Central memory CD8-positive, alpha-beta T cell (primary cell): ENCODE measurements at places on chromosomes 7 and 10.

- no peak for DNase-seq
- no peak overlapping the region for H3K27ac ChIP-seq
- no peaks in the 10 kb centered on the region for H3K4me1 ChIP-seq
- H3K36me3 ChIP-seq = no peaks in the 10 kb centered on the region
- H3K4me3 ChIP-seq = no peak overlapping the region
Measured at GRCh38 chr10:59695637-59696036, 14.0 kb downstream of the SLC16A9 start.

DNA sequence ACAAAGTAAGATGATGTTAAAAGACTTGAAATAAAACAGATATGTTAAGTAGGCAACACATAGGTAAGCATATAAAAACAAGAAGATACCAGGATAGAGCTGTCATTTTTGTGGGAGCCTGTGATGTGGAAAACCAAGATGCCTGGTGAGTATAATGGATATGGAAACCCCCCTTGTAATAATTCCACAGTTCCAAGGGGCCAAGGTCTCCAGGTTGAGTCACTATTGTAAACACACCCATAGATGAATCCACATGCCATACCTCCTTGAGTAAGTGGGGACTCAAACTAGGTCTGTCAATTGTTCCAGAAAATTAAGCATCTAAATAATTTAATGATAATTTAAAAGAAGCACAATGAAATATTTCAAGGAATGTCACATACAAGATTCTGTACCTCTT lies 15.9 kb downstream of the CAV1 start:
- no peaks in the 10 kb centered on the region for H3K4me1 ChIP-seq
- no peaks in the 10 kb centered on the region for H3K36me3 ChIP-seq
- H3K27ac ChIP-seq = no peak overlapping the region
- DNase-seq = no peak
- peaks cover 37% of the 10 kb centered on the region for H3K27me3 ChIP-seq

DNA sequence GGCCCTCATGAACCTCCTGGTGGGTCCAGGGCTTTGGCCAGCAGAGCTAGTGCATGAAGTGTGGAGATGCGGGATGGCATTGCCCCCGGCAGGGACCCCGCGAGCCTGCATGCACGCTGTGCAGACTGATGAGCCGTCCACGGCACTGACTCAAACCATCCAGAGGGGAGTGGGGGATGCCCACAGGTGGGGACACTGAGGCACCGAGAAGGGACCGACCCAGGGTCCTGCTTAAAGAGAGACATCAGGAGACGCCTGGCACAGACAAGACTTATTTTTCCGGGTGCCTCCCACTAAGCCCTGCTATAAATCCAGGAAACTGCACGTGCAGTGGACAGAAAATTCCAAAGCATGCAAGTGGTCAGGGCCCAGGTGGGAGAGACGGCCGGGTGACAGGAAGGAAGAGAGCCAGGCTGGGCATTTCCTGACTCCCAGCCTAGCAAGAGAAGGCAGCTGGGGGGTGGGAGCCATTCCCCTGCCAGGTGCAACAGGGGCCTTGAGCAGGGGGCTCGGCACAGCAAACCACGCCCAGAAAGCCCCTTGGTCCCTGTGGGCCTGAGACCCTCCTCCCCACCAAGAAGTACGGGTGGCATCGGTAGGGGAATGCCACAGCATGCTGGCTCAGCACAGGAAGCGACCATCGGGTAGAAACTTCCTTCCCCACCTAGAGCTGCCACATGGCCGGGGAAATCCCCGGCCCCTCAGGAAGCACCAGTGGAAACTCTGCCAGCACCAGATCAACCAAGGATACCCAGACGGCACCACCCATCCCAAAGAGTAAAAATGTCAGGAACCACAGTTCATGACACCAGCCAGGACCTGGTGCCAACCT lies 91.5 kb downstream of the FOXL3 start:
- peak overlapping the region; percentile 81 for H3K27ac ChIP-seq
- H3K27me3 ChIP-seq = peaks cover 8% of the 10 kb centered on the region
- no peaks in the 10 kb centered on the region for H3K36me3 ChIP-seq
- peaks cover 20% of the 10 kb centered on the region for H3K4me1 ChIP-seq
- DNase-seq = no peak
- H3K4me3 ChIP-seq = peak overlapping the region; percentile 25

GRCh38 chr7:121530227-121531174 lies 134.4 kb upstream of the FAM3C start:
- H3K27me3 ChIP-seq = no peaks in the 10 kb centered on the region
- peak; percentile 45 for DNase-seq
- H3K4me3 ChIP-seq = peak overlapping the region; percentile 28
- peaks cover 20% of the 10 kb centered on the region for H3K4me1 ChIP-seq
- peak overlapping the region; percentile 38 for H3K27ac ChIP-seq

DNA sequence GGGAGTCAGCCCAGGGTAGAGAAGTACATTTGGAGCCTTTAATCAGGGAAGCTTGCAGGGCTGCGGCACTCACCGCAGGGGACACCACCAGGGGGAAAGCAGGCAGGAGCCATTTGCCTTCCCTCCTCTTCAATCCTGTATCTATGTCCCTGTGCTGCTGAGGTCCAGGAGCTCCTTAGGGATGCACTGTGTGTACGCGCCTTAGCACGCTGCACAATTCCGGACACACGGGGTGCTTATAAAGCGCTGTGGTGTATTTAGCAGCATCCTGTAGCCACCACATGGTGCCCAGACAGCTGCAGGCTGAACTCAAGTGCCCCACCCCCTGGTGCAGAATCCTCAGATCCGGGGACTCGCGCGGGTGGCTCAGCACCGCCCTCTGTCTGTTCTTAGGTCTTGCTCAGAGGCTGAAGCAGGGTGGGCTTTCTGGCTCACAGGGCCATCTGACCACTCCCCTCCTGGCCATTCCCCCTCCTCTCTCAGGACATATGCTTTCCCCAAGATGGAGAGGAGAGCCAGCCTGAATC lies 421.4 kb downstream of the SDK1 start:
- no peak overlapping the region for H3K4me3 ChIP-seq
- H3K36me3 ChIP-seq = no peaks in the 10 kb centered on the region
- H3K27me3 ChIP-seq = peaks cover 20% of the 10 kb centered on the region
- DNase-seq = no peak
- no peak overlapping the region for H3K27ac ChIP-seq

GRCh38 chr10:24513155-24513554 lies 210.5 kb downstream of the ARHGAP21 start:
- H3K36me3 ChIP-seq = no peaks in the 10 kb centered on the region
- H3K4me3 ChIP-seq = no peak overlapping the region
- peaks cover 12% of the 10 kb centered on the region for H3K27me3 ChIP-seq
- no peak for DNase-seq
- H3K4me1 ChIP-seq = no peaks in the 10 kb centered on the region

DNA sequence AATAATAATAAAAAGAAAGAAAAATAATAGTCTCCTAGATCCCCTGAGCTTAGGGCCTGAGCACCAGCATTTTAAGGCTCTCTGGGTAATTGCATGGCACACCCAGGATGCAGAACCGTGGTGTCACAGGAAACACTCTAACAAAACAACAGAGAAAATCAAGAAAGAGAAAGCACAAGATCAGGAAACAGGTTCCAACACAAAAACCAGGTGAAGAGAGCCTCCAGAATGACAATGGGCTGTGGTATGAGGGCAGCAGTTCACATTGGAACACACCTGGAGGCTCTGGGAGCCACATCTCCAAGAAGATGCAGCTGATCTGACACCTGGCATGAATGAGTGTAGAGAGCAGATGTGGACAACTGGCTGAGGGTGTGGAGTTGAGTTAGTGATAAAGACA lies 7.1 kb downstream of the MMRN2 start:
- no peak overlapping the region for H3K27ac ChIP-seq
- peaks cover 10% of the 10 kb centered on the region for H3K27me3 ChIP-seq
- DNase-seq = no peak
- peaks cover 8% of the 10 kb centered on the region for H3K4me1 ChIP-seq
- peaks cover 1% of the 10 kb centered on the region for H3K36me3 ChIP-seq
- no peak overlapping the region for H3K4me3 ChIP-seq

DNA sequence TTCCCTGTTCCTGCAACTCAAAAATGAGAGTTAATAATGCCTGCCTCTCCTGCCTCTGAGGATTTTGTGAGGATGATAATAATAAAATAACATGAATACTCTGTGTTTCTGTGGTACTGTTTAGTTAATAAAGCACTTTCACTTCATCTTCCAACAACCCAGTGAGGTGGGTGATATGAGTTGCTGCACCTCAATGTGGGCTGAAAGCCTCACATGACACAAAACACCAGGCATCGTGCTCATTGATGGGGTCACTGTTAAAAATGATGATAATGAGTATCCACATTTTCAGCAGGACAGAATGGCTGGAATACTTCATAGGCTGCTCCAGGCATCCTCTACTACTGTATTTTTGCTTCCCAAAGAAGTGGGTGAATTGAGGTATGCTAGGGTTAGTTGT lies 222.8 kb upstream of the NRP1 start:
- H3K4me3 ChIP-seq = no peak overlapping the region
- peaks cover 35% of the 10 kb centered on the region for H3K27me3 ChIP-seq
- no peaks in the 10 kb centered on the region for H3K4me1 ChIP-seq
- no peak overlapping the region for H3K27ac ChIP-seq
- peaks cover 1% of the 10 kb centered on the region for H3K36me3 ChIP-seq

DNA sequence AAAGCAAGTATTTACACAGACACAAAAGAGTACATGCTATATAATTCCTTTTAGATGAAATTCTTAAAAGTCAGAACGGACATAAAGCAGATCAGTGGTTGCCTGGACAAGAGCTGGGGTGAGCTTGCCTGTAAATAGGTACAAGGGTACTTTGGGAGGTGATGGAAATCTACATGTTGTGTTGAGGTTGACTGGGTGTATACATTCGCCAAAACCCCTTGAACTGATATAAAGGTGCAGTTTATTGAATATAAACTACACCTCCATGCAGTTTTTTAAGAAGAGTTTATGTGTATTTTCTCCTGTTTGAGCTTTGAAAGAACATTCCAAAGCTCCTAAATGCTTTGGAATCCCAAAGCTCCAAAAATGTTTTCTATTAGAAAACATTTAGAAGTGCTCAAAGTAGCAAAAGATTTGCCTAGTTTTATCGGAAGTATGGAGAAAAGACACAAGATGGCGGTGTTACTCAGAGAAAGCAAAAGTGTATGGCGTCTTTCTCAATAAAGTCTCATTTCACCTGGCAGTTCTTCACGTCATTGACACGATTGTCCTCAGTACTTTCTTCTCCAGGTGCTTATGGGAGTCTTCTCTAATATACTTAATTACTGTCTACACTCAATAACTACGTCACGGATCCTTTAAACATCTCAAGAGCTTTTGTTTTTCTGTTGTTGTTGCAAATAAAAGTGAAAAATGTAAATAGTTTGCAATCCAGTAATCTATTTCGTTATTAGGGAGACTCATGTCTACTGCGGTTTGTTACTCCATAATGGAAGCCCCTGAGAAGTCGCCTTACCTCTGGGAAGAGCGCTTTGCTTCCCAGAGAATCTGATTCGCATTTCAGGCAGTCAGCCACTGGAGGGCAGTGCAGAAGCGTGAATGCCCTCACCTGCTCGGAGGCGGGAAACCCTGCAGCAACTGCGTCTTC lies 14.7 kb upstream of the SEC61G start:
- peaks cover 10% of the 10 kb centered on the region for H3K4me1 ChIP-seq
- H3K27ac ChIP-seq = peak overlapping the region; percentile 48
- H3K27me3 ChIP-seq = peaks cover 30% of the 10 kb centered on the region
- no peaks in the 10 kb centered on the region for H3K36me3 ChIP-seq
- DNase-seq = peak; percentile 27

- peaks cover 2% of the 10 kb centered on the region for H3K36me3 ChIP-seq
- DNase-seq = no peak
- H3K27me3 ChIP-seq = no peaks in the 10 kb centered on the region
- H3K27ac ChIP-seq = no peak overlapping the region
- peaks cover 20% of the 10 kb centered on the region for H3K4me1 ChIP-seq
- no peak overlapping the region for H3K4me3 ChIP-seq
Measured at GRCh38 chr10:79074732-79075131, 6.0 kb downstream of the ZMIZ1 start.

- no peak for DNase-seq
- H3K4me3 ChIP-seq = no peak overlapping the region
- no peaks in the 10 kb centered on the region for H3K27me3 ChIP-seq
- no peak overlapping the region for H3K27ac ChIP-seq
Measured at GRCh38 chr7:135098391-135098790, 49.5 kb upstream of the TMEM140 start.

- H3K36me3 ChIP-seq = no peaks in the 10 kb centered on the region
- no peak overlapping the region for H3K4me3 ChIP-seq
- H3K4me1 ChIP-seq = no peaks in the 10 kb centered on the region
Measured at GRCh38 chr10:69787681-69788080, 14.0 kb upstream of the COL13A1 start.

GRCh38 chr7:31102151-31102972 lies 50.3 kb downstream of the ADCYAP1R1 start:
- DNase-seq = no peak
- H3K4me1 ChIP-seq = no peaks in the 10 kb centered on the region
- no peaks in the 10 kb centered on the region for H3K36me3 ChIP-seq
- no peak overlapping the region for H3K27ac ChIP-seq
- H3K27me3 ChIP-seq = peaks cover 34% of the 10 kb centered on the region

- peak overlapping the region; percentile 95 for H3K4me3 ChIP-seq
- H3K27me3 ChIP-seq = no peaks in the 10 kb centered on the region
- H3K4me1 ChIP-seq = peaks cover 46% of the 10 kb centered on the region
- H3K36me3 ChIP-seq = peaks cover 19% of the 10 kb centered on the region
- DNase-seq = peak; percentile 64
Measured at GRCh38 chr7:44884621-44885393, 523 bp downstream of the PURB start.
